ENCODE measurements at places on chromosomes 2 and 18. TPM values are rescaled to one million over a fixed set of nuclear protein-coding genes. Genes with fewer than 3 reads are reported as not detected.

The NEU2 gene
- total RNA-seq = not detected

The AOX1 gene
- total RNA-seq = 4.7 TPM

The CBLN2 gene
- 0.42 TPM for total RNA-seq

The KCNG2 gene
- not detected for total RNA-seq

The RAB17 gene
- 0.23 TPM for total RNA-seq

The ZNF638 gene
- total RNA-seq = 73.4 TPM

The GPC1 gene
- total RNA-seq = 242 TPM

The ACYP2 gene
- total RNA-seq = 7.5 TPM

The NT5DC4 gene
- total RNA-seq = not detected

The FBXO41 gene
- 5.2 TPM for total RNA-seq

The PLA2R1 gene
- 1.9 TPM for total RNA-seq

The STRADB gene
- total RNA-seq = 20.5 TPM

The IL37 gene
- not detected for total RNA-seq

The CROCC2 gene
- total RNA-seq = not detected

The EML6 gene
- 1.5 TPM for total RNA-seq

The TCF4 gene
- total RNA-seq = 1.5 TPM

The SERPINB10 gene
- total RNA-seq = not detected

The NYAP2 gene
- total RNA-seq = not detected

The ARHGAP28 gene
- 0.02 TPM for total RNA-seq

The GCG gene
- not detected for total RNA-seq

The KDM3A gene
- total RNA-seq = 25.0 TPM

The STPG4 gene
- not detected for total RNA-seq

The DLGAP1 gene
- not detected for total RNA-seq

The CLEC4F gene
- not detected for total RNA-seq

The VSNL1 gene
- not detected for total RNA-seq

The LAMA1 gene
- total RNA-seq = 0.06 TPM

The C2orf72 gene
- 5.6 TPM for total RNA-seq

The C1QL2 gene
- total RNA-seq = 0.53 TPM

The INPP4A gene
- total RNA-seq = 5.8 TPM

The DNAJC5G gene
- not detected for total RNA-seq

Measured in A549 treated with Mapracorat at 1 μM for 4 hours (cell line).